Colonic mucosa (tissue), 4 donors: ENCODE measurements at places on chromosomes 16 and 17. TPM values are rescaled to one million over a fixed set of nuclear protein-coding genes. Genes with fewer than 3 reads are reported as not detected.
A peak's percentile ranks its signal among the peaks of the same experiment; 100 is the strongest.

DNA sequence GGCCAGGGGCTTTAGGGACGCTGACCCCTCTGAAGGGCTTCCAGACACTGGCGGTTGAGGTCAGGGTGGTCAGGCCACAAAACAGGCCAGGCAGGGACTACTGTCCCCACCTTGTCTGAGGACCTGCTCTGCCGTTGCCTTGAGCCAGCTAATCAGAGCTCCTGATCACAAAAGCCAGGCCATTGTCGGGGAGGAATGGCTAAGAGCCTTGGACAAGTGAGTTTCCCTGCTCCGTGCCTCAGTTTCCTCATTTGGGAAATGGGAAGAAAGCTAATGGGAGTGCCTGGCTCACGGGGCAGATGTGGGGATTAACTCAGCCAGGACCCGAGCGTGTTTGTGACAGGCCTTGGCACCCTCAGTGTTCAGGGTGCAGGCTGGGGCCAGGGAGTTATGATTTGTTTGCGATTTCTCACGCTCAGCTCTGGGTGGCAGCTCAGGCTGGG is 246.5 kb upstream of the CIBAR2 start:
- H3K36me3 ChIP-seq: no peaks in the 10 kb centered on the region
- peaks cover 6% of the 10 kb centered on the region for H3K4me1 ChIP-seq
- H3K27ac ChIP-seq: no peak overlapping the region

The CDH3 gene
- 3.6 TPM for total RNA-seq

DNA sequence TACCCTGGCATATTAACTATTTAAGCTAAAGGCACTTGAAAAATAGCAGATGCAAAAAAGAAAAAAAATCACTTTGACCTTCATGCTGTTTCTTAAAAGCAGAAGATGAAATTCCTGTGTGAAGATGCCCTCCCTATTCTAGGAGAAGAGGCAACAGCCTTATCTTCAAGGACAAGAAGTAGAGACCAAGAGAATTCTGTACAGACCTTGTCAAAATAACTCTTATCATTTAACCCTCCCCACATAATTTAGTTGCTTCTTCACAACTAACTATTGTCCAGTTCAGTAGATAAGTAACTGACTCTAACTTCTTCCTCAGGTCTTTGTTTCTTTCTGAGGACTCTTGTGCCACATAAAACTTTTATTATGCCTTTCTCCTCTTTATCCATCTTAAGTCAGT is 72.0 kb upstream of the MARCHF10 start:
- no peaks in the 10 kb centered on the region for H3K4me1 ChIP-seq
- no peak for DNase-seq
- H3K27ac ChIP-seq: no peak overlapping the region
- H3K27me3 ChIP-seq: no peaks in the 10 kb centered on the region

The PRCD gene
- 0.29 TPM for total RNA-seq

DNA sequence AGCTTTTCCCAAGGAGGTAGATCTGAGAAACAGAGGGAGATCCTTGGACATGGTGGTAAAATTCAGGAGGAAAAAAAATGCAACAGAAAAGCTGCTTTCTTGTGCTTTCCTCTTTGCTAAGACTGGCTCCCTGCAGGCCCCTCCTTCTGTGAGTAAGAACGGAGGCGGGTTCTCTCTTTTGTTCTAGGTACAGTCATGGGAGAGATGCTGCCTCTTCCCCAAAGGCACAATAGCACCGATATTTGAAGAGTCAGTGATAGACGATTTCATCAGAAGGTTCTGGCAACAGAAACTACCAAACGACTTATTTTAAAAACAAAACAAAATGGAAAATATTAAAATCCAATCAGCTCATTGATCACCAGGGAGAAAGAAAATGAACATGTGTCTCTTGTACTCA is 32.6 kb upstream of the KIFC3 start:
- H3K27me3 ChIP-seq: no peaks in the 10 kb centered on the region
- no peak for DNase-seq
- H3K4me1 ChIP-seq: no peaks in the 10 kb centered on the region
- no peak overlapping the region for H3K27ac ChIP-seq
- H3K4me3 ChIP-seq: no peak overlapping the region

The SSTR5 gene
- total RNA-seq: 0.24 TPM

GRCh38 chr17:67381929-67382257 is 4.8 kb downstream of the PITPNC1 start:
- H3K27ac ChIP-seq: no peak overlapping the region
- no peaks in the 10 kb centered on the region for H3K27me3 ChIP-seq
- no peak for DNase-seq
- no peaks in the 10 kb centered on the region for H3K4me1 ChIP-seq
- H3K36me3 ChIP-seq: no peaks in the 10 kb centered on the region

DNA sequence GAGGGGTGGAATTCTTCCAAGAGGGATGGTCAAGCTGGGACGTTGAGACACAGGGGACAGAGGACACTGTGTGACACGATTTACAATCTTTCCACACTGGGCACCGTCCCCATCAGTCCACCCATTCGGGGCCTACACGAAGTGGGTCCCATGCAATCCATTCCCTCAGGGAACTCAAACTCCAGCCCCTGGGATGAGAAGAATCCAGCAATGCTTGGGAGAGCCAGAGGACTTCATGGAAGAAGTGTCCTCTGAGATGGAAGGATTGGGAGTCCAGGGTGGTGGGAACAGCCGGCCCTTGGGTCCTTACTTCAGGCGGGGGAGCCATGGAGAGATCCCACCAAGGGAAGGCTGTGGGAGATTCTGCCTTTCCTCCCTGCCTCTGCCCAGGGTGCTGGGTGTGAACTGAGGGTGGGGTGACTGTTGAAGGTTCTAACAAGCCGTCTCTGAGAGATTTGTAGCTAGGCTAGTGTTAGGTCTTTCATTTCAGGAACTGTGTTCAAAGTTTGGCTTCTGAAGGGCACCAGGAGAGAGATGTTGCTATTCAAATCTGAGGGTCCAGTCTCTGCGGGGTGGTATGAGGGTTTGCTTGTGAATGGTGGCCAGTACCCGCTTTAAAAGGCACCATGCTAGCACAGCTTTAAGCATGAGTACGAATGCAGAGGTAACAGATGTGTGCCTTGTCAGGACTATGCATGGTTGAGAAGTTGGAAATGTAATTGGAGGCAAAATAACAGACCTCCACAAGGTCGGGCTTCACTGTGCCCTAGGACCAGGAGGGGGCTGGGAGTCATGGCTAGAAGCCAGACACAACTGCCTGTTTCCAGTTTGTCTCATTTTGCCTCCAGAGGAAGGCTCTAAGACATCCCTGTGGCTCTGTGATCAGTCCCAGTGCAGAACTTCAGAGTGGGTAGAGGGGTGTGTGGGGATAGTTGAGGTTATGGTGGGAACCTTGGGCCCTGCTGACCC is 1.9 kb downstream of the ATP1B2 start:
- no peak for DNase-seq
- H3K27me3 ChIP-seq: peaks cover 21% of the 10 kb centered on the region

The KRT31 gene
- not detected for total RNA-seq

The SPATA22 gene
- total RNA-seq: not detected

DNA sequence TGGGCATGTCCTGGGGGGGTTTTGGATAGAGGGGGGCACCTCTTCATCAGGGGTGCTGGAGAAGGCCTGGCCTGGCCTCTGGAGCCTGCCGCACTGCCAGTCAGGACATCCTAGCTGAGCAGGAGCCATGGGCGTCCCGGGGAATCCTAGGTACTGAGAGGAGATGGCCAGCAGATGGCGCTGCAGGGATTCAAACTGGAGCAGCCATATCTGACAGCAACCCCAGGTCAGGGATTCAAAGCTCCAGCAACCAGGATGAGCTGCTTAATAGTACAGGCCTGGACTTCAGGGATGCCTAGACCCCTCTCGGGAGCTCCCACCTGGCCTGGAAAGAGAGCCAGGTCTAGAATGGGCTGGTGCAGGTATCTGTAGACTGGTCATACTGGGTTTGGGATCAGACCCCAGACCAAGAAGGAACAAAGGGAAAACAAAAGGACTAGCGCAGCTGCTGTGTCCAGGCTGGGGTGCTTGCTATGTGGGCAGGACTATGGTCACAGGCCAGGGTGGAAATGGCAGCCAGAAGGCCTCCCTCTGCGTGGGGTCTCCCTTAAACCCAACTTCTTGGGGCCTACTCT is 306.9 kb upstream of the RBFOX1 start:
- no peak overlapping the region for H3K27ac ChIP-seq
- H3K4me3 ChIP-seq: no peak overlapping the region
- H3K4me1 ChIP-seq: no peaks in the 10 kb centered on the region
- no peaks in the 10 kb centered on the region for H3K27me3 ChIP-seq
- H3K36me3 ChIP-seq: no peaks in the 10 kb centered on the region
- DNase-seq: peak; percentile 75

GRCh38 chr16:48444574-48444973 is 59.4 kb upstream of the SIAH1 start:
- no peaks in the 10 kb centered on the region for H3K27me3 ChIP-seq
- DNase-seq: no peak
- H3K4me3 ChIP-seq: no peak overlapping the region
- no peaks in the 10 kb centered on the region for H3K36me3 ChIP-seq
- H3K4me1 ChIP-seq: no peaks in the 10 kb centered on the region
- H3K27ac ChIP-seq: no peak overlapping the region

DNA sequence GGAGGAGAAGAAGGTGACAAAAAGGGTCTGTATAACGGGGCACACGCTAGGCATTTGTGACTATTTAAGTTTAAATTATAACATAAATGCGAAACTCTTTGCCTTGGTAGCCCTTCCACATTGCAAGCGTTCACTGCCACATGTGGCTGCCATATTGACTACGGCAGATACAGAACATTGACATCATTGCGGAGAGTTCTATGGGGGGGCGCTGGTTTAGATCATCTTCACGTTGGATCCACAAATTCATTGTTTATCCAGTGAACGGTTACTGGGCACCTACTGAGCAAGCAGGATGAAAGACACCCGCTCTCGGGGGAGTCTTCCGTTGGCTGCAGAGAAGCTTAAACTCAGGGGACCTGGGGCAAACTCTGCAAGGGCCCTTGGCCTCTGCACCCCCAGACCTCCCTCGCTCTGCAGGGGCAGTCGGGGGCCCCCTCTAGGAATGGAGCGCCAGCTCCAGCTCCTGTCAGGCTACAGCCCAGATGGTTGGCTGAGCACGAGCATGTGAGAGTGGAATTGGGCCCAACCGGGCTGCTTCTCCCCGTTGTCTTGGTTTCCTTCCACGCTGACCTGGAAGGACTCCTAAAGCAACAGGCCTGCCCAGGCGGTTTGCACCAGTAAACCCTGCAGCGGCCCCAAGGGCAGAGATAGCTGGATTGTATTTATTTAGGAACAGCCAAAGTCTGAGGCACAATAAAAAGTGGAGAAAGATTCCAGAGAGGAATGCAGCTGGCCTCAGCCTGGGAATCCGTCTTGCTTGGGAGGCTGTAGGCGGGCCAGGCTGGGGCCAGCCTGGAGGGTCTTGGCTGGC is 172.2 kb downstream of the SEC14L1 start:
- peak; percentile 89 for DNase-seq
- H3K4me1 ChIP-seq: peaks cover 16% of the 10 kb centered on the region
- no peaks in the 10 kb centered on the region for H3K27me3 ChIP-seq
- no peaks in the 10 kb centered on the region for H3K36me3 ChIP-seq

The PHOSPHO1 gene
- not detected for total RNA-seq

DNA sequence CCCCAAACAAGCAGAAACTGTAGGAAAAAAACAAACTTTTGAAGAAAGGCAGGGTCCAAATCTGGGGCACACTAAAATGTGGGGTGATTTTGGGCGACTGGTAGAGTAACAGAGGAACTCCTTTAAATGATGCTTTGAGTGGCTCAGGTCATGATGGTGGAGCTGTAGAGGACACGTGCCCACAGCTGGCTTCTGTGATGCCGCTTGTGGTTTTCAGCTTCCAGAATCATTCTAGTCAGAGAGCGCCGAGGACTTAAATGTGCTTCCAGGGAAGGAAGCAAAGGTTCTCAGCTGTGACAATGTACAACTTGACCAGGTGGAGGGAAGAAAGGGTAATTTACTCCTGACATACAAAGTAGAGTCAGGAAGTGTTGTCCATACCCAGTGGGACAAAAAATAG is 162.4 kb downstream of the LGALS9B start:
- DNase-seq: no peak
- no peaks in the 10 kb centered on the region for H3K36me3 ChIP-seq
- H3K4me1 ChIP-seq: no peaks in the 10 kb centered on the region
- H3K4me3 ChIP-seq: no peak overlapping the region
- no peak overlapping the region for H3K27ac ChIP-seq

The ABCA9 gene
- 0.54 TPM for total RNA-seq

GRCh38 chr17:30996486-30996885 is 25.6 kb downstream of the RNF135 start:
- no peak for DNase-seq
- H3K4me3 ChIP-seq: no peak overlapping the region
- peak overlapping the region; percentile 77 for H3K27ac ChIP-seq

The PPL gene
- total RNA-seq: 14.1 TPM

- no peaks in the 10 kb centered on the region for H3K27me3 ChIP-seq
- no peak for DNase-seq
- no peaks in the 10 kb centered on the region for H3K36me3 ChIP-seq
- H3K4me3 ChIP-seq: no peak overlapping the region
Observed at GRCh38 chr16:8528471-8528870, 61.8 kb downstream of the TMEM114 start.

DNA sequence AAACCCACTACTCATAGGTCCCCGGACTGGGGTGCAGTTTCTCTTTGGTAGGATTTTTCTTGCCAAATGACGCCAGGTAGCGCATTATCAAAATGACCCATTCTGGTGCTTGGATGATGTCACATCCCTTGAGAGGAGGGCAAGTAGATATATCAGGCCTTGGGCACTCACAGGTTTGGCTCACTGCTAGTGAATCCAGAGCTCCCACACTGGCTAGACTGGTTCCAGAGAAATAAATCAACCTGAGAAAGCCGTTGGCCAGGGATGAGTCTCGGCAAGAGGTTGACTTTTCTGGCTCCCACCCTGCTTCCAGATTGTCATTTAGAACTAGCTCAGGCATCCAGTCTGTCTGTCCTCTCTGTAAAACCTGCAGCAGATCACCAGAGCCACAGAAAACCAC is 188.4 kb upstream of the MAF start:
- no peak overlapping the region for H3K27ac ChIP-seq
- H3K27me3 ChIP-seq: no peaks in the 10 kb centered on the region
- DNase-seq: no peak
- H3K36me3 ChIP-seq: no peaks in the 10 kb centered on the region
- no peak overlapping the region for H3K4me3 ChIP-seq
- H3K4me1 ChIP-seq: no peaks in the 10 kb centered on the region

- no peak for DNase-seq
- H3K27me3 ChIP-seq: no peaks in the 10 kb centered on the region
- H3K4me1 ChIP-seq: no peaks in the 10 kb centered on the region
- H3K4me3 ChIP-seq: no peak overlapping the region
Observed at GRCh38 chr17:16997514-16998429, 25.9 kb upstream of the TNFRSF13B start.

The RSKR gene
- 3.2 TPM for total RNA-seq

GRCh38 chr16:47064775-47065174 is 79.0 kb downstream of the NETO2 start:
- no peaks in the 10 kb centered on the region for H3K27me3 ChIP-seq
- no peak overlapping the region for H3K4me3 ChIP-seq
- H3K27ac ChIP-seq: no peak overlapping the region
- no peaks in the 10 kb centered on the region for H3K4me1 ChIP-seq
- H3K36me3 ChIP-seq: no peaks in the 10 kb centered on the region

The CCL1 gene
- total RNA-seq: not detected

- no peak for DNase-seq
- H3K27ac ChIP-seq: no peak overlapping the region
- H3K27me3 ChIP-seq: no peaks in the 10 kb centered on the region
- no peaks in the 10 kb centered on the region for H3K4me1 ChIP-seq
Observed at GRCh38 chr17:64554028-64554637, 47.4 kb downstream of the CEP95 start.

GRCh38 chr17:11308531-11308930 is 67.5 kb downstream of the SHISA6 start:
- no peak overlapping the region for H3K27ac ChIP-seq
- no peaks in the 10 kb centered on the region for H3K27me3 ChIP-seq
- no peaks in the 10 kb centered on the region for H3K36me3 ChIP-seq
- DNase-seq: no peak
- H3K4me1 ChIP-seq: no peaks in the 10 kb centered on the region

The GNAO1 gene
- 10.8 TPM for total RNA-seq

The TMED6 gene
- 6.0 TPM for total RNA-seq

The ADAMTS18 gene
- total RNA-seq: 0.05 TPM
